ENCODE measurements at places on chromosomes 3 and 15.

DNA sequence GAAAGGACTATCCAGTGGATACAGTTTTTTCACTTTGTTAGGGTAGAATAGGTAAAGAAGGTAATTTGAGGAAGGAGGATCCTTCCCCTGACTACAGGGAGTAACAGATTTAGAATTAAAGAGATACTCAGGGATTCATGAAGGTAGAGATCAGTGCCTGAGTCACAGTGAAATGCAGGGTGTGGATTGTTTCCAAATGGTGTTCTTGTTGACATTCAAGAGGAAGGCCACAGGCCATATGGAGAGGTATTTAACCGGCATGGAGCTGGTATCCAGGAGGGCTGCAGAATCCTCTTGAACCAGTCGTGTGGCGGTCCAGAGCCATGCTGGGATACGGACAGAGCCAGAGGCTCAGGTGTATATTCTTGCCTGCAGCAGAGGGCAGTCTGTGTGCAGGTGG is 28.2 kb downstream of the GYG1 start:
- DNase-seq: no peak
- H3K27me3 ChIP-seq: no peaks in the 10 kb centered on the region
- no peaks in the 10 kb centered on the region for H3K4me1 ChIP-seq
- no peak overlapping the region for H3K4me3 ChIP-seq
- no peak overlapping the region for H3K27ac ChIP-seq

GRCh38 chr3:30354513-30354912 is 251.9 kb upstream of the TGFBR2 start:
- peak overlapping the region; percentile 55 for H3K4me3 ChIP-seq
- H3K27me3 ChIP-seq: peaks cover 5% of the 10 kb centered on the region
- peak overlapping the region; percentile 9 for H3K27ac ChIP-seq
- H3K36me3 ChIP-seq: no peaks in the 10 kb centered on the region

GRCh38 chr3:184551614-184552256 is 9.8 kb upstream of the EPHB3 start:
- no peak for DNase-seq
- no peaks in the 10 kb centered on the region for H3K36me3 ChIP-seq
- H3K4me3 ChIP-seq: no peak overlapping the region
- H3K27ac ChIP-seq: no peak overlapping the region
- H3K4me1 ChIP-seq: peaks cover 4% of the 10 kb centered on the region
- no peaks in the 10 kb centered on the region for H3K27me3 ChIP-seq

- H3K27me3 ChIP-seq: no peaks in the 10 kb centered on the region
- no peak overlapping the region for H3K4me3 ChIP-seq
- DNase-seq: no peak
Observed at GRCh38 chr15:73388256-73388781, 19.6 kb upstream of the HCN4 start.

GRCh38 chr3:72618739-72619138 is 229.5 kb downstream of the SHQ1 start:
- no peaks in the 10 kb centered on the region for H3K27me3 ChIP-seq
- H3K4me1 ChIP-seq: no peaks in the 10 kb centered on the region
- DNase-seq: no peak
- H3K4me3 ChIP-seq: no peak overlapping the region
- H3K36me3 ChIP-seq: no peaks in the 10 kb centered on the region

GRCh38 chr3:190339130-190339529 is 16.9 kb upstream of the CLDN1 start:
- no peaks in the 10 kb centered on the region for H3K4me1 ChIP-seq
- H3K27me3 ChIP-seq: no peaks in the 10 kb centered on the region
- no peak overlapping the region for H3K27ac ChIP-seq

- no peaks in the 10 kb centered on the region for H3K27me3 ChIP-seq
- no peak for DNase-seq
- peaks cover 12% of the 10 kb centered on the region for H3K4me1 ChIP-seq
- peak overlapping the region; percentile 81 for H3K27ac ChIP-seq
- H3K36me3 ChIP-seq: peaks cover 22% of the 10 kb centered on the region
Observed at GRCh38 chr15:74460298-74460697, 662 bp downstream of the UBL7 start.
